ENCODE measurements at places on chromosomes 13 and 19. TPM values are rescaled to one million over a fixed set of nuclear protein-coding genes. Genes with fewer than 3 reads are reported as not detected.

The NEK5 gene
- 1.2 TPM for total RNA-seq

The ANGPTL8 gene
- 0.84 TPM for total RNA-seq

The SPRY2 gene
- 27.9 TPM for total RNA-seq

The PRSS57 gene
- total RNA-seq: not detected

The ITPKC gene
- 12.4 TPM for total RNA-seq

The HCST gene
- 2.6 TPM for total RNA-seq

The CCL25 gene
- not detected for total RNA-seq

The AKAP8L gene
- total RNA-seq: 106 TPM

The NUDT15 gene
- total RNA-seq: 10.0 TPM

The KLK2 gene
- total RNA-seq: not detected

The PSG6 gene
- total RNA-seq: not detected

The ZNF585A gene
- total RNA-seq: 11.0 TPM

The NLRP11 gene
- not detected for total RNA-seq

The DCT gene
- 0.46 TPM for total RNA-seq

The KLK4 gene
- not detected for total RNA-seq

The ZNF813 gene
- 1.7 TPM for total RNA-seq

The METTL21C gene
- total RNA-seq: not detected

All from right cardiac atrium (tissue), 5 donors.